ENCODE measurements at places on chromosomes 12 and 14. TPM values are rescaled to one million over a fixed set of nuclear protein-coding genes. Genes with fewer than 3 reads are reported as not detected.

Gene ACIN1
- total RNA-seq = 142 TPM

Gene SDR9C7
- total RNA-seq = not detected

Gene ERP27
- not detected for total RNA-seq

Gene CMTM5
- not detected for total RNA-seq

Gene TSPAN19
- 0.35 TPM for total RNA-seq

Gene NCKAP5L
- 63.0 TPM for total RNA-seq

Gene REP15
- 2.0 TPM for total RNA-seq

Gene KRT3
- not detected for total RNA-seq
